Stimulated activated CD8-positive, alpha-beta memory T cell treated with anti-CD3 and anti-CD28 coated beads, Interleukin-7, amount 100 ng/mL, for 24 hours (primary cell): ENCODE measurements at places on chromosomes 13 and 19.

DNA sequence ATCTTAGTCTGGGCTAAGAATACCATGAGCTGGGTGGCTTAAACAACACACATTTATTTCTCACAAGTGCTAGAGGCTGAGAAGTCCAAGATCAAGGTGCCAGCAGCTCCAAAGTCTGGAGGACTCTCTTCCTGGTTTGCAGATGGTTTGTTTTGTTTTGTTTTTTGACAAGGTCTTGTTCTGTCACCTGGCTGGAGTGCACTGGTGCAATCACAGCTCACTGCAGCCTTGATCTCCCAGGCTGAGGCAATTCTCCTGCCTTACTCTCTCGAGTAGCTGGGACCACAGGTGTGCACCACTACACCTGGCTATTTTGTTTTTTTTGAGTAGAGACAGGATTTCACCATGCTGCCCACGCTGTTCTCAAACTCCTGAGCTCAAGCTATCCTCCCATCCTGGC is 15.5 kb downstream of the APLP1 start:
- no peak for DNase-seq

DNA sequence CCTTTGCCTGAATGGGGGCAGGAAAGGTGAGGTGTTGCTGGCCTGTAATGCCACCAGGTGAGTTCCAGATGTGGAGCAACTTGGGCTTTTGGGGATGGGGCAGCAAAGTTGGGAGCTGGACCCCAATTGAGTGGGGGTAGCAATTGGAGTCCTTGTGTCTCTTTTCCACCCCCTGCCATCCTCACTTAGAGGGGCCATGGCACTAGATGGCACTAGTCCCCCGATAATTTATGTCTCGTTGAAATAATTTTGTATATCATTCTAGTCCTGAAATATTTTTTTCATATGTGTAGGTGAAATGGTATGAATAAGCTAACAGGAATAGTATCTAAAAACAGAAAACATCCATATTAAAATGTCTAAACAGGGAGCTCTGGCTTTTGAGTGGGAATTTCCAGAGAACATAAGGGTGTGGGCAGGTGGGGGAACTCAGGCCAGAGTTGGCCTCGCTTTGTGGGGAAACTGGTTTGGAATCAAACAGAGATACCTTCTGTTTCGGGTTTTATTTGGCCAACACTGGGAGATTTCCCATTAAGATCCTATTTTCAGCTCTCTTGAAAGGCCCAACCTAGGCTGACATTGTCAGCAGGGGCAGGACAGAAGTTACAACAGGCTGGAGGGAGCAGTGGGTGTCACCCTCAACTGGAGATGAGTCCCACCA is 3.4 kb downstream of the ZNF576 start:
- DNase-seq, result no peak

GRCh38 chr13:36914648-36915047 is 5.4 kb downstream of the SMAD9 start:
- no peak for DNase-seq

GRCh38 chr19:47713046-47714021 is at the start of gene EHD2:
EHD2 (plus strand) TSS chr19:47713422; CDS start chr19:47716613, 3,191 bp downstream.
- peak; percentile 18 for DNase-seq

GRCh38 chr13:25247360-25247759 is 39.9 kb downstream of the MTMR6 start:
- no peak for DNase-seq

GRCh38 chr13:91609353-91609752 is 210.9 kb downstream of the GPC5 start:
- DNase-seq, result no peak

- no peak for DNase-seq
Observed at GRCh38 chr19:15417699-15418098, 1.1 kb downstream of the AKAP8L start.
